ENCODE measurements at places on chromosomes 12 and 14.

DNA sequence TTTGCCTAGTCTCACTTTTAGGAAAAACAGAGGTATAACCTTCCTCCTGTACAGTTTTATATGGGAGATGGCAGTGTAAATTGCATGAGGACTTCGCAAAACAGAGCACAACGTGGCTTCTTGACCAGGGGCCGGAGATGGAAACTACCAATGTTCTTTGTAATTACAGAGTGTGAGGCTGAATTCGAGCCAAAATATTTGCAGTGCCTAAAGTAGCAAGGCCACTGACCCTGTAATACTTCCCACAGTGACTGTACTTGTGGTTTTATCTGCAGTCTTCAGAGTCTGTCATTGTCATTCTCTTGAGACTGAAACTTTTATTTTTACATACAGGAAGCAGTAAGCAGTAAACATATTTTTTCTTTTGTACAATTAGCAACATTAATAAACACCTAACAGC lies 98.9 kb downstream of the RERG start:
- DNase-seq, result no peak

DNA sequence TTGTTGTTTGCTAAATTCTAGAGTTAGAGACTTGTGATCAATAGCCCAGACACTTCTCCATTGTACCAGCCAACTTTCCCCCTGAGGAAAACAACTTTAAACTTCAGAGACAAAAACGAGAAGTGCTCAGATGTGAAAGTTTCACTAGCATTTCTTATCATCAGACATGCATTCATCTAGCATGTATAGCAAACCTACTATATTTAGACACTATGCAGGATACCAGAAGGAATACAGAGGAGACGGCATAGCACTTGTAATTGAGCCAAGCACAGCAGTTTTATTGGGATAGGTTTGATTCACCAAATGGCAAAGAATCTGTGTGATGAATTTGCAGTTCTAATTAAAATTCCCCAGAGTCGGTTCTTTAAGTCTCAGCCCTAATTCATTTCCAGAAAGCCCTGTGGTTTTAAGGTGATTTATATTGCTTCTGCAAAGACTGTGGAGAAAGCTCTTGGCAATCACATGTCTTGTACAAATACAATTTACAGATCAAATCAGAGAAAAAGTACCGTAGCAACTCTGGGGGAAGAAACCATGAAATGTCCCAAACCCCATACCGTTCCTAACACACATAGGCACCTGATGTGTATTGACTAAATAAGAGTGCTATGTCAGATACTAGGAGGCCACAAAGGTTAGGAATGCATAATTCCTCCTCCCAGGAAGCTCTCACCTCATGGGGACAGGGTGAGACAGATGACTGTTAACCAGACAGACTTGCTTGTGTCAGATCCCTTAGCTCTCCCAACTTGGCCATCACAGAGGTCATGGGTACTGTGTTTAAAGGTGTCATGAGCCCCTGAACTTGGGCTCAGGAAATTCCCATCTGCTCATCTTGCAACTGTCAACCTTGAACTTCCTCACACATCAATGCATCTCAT lies 69.6 kb upstream of the KRAS start:
- DNase-seq, result no peak

DNA sequence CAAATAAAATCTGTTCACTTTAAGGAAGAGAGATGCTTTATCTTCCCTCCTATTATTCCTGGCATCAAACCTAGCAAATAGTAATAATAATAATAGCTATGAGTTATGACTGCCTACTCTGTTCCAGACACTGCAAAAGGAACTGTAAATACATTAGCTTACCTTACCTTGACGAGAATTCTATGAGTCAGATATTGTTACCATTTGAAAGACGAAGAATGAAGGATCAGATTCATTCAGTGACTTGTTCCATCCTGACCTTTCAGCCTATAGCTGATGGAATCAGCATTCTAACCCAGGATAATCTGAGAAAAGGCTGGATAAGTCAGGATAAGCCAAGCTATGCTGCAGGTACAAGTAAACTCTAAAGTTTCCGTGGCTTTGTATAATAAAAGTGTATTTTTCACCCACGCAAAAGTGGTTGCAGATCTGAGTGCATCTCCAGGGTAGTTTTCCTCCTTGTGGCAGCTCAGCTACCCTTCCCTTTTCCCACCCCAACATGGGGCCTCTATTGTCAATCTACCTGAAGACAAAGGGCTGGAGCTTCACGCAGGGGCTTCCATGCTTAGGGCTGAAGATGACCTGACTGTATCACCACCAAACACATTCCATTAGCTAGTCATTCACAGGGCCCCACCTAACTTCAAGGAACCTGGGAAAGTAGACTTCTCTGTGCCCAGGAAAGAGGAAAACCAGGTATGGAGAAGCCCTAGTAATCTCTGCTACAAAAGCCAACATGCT lies 57.2 kb upstream of the CCND2 start:
- no peak for DNase-seq

DNA sequence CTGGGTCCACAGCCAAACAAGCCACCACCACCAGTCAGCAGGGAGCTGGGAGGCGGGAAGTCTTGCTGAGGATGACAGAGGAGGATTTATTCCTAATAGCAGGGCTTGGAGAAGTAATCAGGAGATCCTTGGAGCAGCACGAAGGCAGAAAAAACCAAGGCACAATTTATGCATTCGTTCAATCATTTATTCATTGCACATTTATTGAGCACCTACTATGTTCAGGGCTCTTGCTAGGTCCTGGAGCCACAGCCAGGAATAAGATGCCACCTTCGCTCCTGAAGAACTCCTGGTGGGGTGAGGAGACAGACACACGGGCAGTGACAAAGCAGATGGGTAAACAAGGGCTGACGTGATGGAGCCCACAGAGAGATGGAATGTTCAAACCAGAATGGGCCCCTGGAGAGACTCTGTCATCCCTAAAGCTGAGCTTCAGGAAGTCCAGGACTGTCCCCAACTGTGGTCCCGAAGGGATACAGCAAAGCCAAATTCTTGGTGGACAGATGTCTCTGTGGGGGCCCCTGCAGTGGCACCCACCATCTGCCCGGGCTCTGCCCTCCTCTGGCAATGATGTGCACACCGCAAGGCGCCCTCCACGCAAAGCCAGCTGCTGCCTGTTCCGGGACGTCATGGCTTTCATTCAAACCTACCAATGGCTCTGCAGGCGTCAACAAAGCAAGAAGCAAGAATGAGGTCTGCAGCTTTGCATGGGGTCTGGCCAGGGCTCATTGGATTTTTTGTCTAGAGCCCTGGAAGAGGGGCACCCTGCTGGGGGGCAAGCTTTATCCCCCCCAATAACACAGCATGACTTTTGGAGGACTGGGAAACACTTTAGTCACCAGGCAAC lies 3.0 kb upstream of the TESC start:
- DNase-seq, result no peak

GRCh38 chr14:81829447-81829846 lies 295.8 kb upstream of the SEL1L start:
- DNase-seq, result no peak

- DNase-seq, result no peak
Observed at GRCh38 chr12:123849517-123849916, 87.4 kb downstream of the DNAH10 start.

DNA sequence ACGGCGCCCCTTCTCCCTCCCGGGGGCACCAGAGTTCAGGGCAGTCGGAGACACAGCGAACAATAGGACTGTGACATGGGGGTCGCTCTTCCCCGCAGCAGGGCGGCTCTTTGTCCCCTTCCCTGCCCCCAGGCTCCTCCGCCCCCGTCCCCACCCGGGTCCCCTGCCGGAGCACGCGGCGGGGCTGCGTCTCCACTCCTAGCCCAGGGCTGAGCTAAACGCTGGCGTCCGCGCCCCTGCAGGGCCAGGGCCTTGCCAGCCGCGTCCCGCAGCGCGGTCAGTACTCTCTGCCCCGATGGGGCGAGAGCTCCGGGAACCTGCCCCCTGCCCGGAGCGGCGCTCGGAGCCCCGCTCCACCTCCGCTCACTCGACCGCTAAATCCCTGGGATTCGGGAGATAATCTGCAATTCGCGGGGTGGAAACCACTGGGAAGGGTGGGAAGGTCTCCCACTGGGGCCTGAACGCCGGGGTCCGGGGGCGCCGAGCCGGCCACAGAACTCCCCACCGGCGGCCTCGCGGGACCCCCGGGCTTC lies 825 bp upstream of the CCDC85C start:
- no peak for DNase-seq

- no peak for DNase-seq
Observed at GRCh38 chr12:40587970-40588369, 104.3 kb upstream of the CNTN1 start.

- peak; percentile 65 for DNase-seq
Observed at GRCh38 chr12:111455448-111456320, 50.0 kb downstream of the SH2B3 start.

DNA sequence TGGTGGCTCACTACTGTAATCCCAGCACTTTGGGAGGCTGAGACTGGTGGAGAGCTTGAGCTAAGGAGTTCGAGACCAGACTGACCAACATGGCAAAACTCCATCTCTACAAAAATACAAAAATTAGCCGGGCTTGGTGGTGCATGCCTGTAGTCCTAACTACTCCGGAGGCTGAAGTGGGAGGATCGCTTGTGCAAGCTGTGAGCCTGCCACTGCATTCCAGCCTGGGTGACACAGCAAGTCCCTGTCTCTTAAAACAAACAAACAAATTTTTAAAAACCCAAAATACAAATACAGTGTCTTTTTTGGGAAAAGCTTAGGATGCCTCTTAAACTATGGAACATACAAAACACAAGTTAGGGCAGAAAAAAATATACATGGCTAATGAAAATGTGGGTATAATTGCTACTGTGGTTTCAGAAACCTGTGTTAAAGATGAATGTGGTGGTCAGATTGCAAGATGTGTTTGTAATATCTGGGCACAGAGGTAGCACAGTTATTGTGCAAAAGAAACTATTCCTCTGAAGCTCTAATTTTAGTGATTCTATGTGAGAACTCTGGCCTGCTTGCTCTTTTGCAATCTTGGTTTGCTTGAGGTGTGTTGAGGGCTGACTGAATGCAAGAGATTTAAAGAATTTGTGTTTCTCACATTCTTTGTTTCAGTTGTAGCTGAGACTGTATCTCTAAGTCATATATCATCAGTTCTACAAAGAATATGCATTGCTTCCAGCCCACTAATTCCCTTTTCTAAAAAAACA lies 3.9 kb upstream of the HSPA2 start:
- DNase-seq, result no peak

- DNase-seq, result no peak
Observed at GRCh38 chr12:53097564-53098353, at the start of gene IGFBP6. IGFBP6 (plus strand) TSS chr12:53097667; CDS start chr12:53097718, 51 bp downstream.

- no peak for DNase-seq
Observed at GRCh38 chr12:59193476-59194050, 273.3 kb upstream of the LRIG3 start.

- DNase-seq, result no peak
Observed at GRCh38 chr14:49955024-49955423, 62.1 kb downstream of the ARF6 start.

DNA sequence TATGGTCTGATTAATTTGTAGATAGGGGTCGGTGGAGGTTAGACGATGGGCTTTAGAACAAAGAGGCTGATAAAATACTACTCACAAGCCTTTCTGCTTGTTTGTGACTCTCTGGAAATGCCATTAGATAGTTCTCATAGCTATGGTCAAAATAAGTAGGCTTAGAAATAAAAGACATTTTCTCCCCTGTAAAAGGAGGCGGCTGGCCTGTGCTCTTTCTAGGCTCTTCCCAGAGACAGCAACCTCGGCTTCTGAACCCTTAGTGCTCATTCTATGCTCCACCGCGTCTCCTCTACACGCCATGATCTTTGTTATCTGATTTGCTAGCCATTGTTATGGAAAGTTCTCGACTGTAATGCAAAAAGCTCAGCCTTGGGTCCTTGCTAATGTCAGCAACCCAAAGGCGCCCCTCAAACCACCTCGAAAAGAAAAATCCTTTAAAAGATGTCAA lies 64.5 kb downstream of the CRADD start:
- DNase-seq, result no peak

GRCh38 chr14:82510007-82510406 lies 976.4 kb upstream of the SEL1L start:
- no peak for DNase-seq

DNA sequence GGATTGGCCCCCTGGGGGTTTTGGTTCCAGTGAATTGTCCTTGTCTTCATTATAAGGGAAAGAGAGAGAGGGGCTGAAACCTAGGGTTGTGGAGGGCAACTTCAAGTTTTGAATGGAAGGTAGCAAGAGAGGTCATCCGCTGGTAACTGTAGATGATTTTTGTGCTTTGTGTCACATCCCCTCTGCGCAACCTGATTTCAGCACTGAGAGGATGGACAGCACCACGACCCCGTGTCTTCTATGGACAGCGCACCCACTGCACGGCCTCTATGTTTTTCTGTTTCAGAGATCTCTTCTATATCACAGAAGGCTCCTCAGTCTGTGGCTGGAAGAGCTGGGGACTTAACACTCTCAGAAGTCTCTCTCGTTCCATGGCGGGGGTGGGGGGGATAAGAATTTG lies 127.0 kb upstream of the RPH3A start:
- DNase-seq, result no peak

- no peak for DNase-seq
Observed at GRCh38 chr12:39764944-39765560, 145.4 kb upstream of the ABCD2 start.

- DNase-seq, result no peak
Observed at GRCh38 chr14:101535232-101535631, 26.1 kb upstream of the DIO3 start.

- DNase-seq, result no peak
Observed at GRCh38 chr12:19704966-19705365, 265.7 kb downstream of the AEBP2 start.

GRCh38 chr14:43438056-43438455 lies 1069.0 kb downstream of the FSCB start:
- DNase-seq, result no peak

- DNase-seq, result no peak
Observed at GRCh38 chr12:106030210-106031071, 108.3 kb downstream of the NUAK1 start.

DNA sequence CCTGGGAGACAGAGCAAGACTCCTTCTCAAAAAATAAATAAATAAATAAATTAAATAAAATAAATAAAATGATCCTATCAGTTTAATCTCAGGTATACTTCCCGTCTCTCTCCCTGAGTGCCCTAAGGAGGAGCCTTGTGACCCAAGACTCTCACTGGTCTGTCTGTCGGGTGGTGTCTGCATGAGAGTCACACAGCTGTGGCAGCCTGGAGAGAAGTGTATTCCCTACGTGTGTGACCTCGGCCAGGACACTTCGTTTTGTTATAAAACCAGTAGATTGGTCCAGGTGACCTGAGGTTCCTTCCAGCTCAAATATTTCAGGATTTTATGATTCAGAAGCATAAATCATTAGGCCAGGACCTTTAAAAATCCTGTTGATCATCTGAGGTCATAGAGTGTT lies 4.8 kb downstream of the SYNE3 start:
- no peak for DNase-seq

DNA sequence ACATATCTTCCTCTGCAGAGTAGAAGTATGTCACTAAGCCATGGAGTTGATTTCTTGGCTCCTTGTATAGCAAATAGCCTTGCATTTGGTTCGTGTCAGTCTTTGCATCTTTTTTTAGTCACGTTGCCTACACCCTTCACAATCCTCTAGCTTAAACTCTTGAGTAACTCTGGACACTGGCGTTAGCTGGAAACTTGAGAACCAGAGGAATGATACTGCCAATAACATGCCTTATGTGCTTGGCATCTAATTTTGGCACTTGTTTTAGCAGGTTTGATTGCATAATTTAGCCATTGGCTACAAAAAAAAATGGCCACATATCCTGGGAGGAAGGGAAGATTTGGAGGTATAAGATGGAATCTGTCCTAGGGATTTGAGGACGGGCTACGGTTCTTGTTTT lies 136.2 kb downstream of the ETV6 start:
- DNase-seq, result no peak

- DNase-seq, result no peak
Observed at GRCh38 chr14:37150414-37150813, 22.0 kb downstream of the SLC25A21 start.
